GF-D8 (cell line): ENCODE measurements at places on chromosomes 5 and 9.
A peak's percentile ranks its signal among the peaks of the same experiment; 100 is the strongest.

DNA sequence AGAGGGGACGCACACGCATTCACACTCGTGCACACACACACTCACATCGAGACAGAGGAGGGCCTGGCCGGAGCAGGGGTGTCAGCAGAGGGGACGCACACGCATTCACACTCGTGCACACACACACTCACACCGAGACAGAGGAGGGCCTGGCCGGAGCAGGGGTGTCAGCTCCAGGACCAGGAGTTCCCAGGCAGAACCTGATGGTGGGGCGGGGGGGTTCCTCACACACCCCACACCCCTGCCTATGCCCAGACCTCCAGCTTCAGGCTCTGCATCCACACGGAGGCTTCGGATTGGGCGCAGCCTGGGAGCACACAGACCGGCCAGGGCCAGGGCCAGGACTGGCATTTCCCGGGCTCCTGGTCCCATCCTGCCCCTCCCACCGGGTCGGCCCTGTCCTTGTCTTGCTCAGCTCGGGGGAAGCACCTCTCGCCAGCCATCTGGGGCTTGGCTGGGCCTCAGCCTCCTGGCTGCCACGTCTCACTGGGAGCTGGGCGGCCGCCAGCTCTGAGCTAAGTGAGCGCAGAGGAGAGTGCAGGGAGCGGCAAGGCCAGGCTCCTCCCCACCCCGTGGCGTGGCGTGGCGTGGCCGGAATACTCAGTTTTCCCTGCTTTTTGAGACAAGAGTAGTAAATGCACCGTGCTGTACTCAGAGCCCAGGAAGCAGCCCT, 31.3 kb downstream of the ADAMTS2 start:
- DNase-seq, result no peak

DNA sequence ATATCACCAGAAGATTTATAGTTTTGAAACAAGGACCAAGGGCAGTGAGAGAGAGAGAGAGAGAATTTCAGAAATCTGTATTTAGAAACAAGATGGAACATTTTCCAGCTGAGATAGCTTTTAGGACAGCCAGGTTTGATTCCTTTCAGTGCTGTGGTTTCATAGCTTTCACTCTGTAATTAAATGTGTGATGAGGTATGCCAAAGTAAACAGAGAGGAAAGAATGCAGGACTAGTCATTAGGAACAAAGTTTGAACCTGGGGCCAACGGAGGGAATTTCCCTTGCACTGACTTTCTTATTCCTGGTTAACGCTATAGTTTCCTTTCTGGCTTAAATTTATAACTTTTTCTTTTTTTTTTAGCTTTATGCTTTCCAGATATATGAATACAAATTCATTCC, 10.0 kb upstream of the CCL28 start:
- DNase-seq, result no peak

DNA sequence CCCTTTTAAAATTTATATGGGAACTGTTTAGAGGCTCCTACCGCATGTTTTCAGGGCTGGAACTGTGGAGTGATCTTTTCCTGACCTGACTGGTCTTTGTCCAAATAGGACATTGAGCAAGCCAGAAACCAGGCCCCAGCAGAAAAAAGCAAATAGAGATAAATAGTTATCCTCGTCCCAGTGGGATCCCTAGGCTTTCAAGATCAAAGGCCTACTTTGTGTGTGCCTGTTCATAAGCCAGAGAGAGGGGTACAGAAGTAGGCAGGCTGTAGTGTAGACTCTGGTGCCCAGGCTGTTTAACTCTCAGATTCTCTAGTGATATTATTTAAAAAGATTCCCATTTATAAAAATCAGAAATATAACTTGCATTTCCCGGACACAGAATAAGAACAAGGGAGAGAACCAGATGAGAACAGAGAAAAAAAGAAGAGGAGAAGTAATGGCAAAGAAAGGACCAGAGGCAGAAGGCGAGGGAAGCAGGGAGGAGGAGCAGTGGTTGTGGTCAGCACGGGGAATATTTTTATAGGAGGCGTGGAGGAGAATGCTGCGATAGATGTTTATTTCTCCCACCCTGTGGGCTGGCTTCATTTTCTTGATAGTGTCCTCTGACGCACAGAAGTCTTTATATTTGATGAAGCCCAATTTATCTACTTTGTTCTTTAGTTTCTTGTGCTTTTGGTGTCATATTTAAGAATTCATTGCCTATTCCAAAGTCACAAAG, 101.2 kb downstream of the AOPEP start:
- DNase-seq, result no peak

DNA sequence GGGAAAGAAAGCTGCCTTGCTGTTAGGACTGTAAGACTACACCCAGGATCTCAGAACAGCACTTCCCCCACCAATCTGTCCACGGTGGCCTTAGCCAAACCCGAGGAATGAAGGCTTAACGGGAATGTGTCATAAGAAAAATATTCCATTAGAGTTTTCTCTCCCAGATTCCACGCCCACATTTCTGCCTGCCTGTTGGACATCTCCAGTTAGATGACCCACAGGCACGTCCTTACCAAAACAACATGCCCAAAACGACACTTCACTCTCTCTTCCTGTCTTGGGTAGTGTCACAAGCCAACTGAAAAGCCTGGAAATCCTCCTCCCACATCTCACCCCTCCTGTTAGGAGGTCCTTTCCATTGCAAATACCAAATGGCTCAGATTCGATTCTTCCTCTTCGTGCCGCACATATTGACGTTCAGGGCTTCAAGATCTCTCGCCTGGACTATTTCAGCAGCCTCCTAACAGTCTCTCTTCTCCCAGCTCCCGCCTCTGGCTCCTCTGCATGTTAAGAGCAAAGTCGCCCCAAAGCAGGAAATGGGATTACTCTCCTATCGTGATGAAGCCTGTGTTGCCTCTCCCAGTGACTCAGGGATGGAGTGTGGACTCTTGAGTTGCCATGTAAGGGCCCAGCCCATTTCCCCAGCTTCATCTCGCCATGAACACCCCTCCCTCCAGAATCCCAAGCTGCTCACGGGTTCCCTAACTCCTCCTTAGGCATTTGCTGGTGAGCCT, 159.3 kb downstream of the NR3C1 start:
- DNase-seq, result no peak

- DNase-seq, result peak; percentile 68
Measured at GRCh38 chr9:121399883-121400607, 30.0 kb upstream of the STOM start.

- DNase-seq, result no peak
Measured at GRCh38 chr5:143229896-143230675, 173.4 kb downstream of the NR3C1 start.

DNA sequence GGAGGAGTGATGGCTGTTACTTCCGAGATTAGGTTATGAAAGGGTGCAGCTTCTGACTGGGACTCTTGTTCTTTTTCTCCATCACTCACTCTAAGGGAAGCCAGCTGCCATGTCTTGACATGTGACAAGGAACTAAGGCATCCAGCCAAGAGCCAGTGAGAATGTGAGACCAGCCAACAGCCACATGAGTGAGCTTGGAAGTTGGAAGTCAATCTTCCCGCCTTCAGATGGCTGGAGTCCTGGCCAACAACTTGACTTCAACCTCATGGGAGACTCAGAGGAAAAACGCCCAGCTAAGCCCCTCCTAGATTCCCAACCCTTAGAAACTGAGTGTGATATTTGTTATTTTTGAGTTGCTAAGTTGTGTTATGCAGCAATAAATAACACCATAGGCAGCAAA, 201.1 kb downstream of the SNX18 start:
- DNase-seq, result no peak

DNA sequence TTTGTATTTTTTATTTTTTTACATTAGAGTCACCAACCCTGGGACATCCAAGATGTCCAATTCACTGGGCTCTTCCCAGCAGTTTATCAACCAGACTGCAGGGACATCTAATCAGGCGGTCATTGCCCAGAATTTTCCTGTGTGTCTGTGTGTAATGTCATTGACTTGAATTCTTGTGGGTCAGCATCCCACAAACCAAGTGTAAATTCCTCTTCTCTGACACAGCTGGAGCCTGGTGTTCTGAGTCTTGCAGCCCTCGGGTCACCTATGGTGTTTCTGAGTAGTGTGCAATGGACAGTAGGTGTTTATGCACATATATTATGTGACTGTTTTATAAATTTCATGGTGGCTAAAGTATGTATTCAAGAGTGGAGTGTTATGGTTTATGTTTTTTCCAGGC, 815.7 kb downstream of the SEMA5A start:
- no peak for DNase-seq

DNA sequence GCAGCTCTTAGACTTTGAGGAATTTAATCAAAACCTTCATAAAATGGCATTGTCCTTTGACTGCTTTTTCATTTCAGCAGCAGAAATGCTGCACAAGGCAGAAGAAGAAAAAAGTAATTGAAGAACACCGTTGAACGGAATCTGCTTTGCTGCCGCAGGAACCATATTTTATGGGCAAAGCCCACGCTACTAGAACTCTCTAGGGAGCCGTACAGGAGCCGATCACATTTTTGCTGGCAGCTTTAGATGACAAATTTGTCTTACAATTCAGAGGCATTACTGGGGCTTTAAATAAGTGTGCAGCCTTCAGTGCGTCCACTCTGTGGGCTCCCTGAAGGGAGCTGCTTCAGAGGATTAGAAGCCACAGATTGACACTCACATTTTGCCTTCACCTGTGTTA, 5.4 kb downstream of the CFAP90 start:
- DNase-seq, result no peak

- no peak for DNase-seq
Measured at GRCh38 chr9:108257382-108257781, 598.4 kb downstream of the ACTL7B start.

DNA sequence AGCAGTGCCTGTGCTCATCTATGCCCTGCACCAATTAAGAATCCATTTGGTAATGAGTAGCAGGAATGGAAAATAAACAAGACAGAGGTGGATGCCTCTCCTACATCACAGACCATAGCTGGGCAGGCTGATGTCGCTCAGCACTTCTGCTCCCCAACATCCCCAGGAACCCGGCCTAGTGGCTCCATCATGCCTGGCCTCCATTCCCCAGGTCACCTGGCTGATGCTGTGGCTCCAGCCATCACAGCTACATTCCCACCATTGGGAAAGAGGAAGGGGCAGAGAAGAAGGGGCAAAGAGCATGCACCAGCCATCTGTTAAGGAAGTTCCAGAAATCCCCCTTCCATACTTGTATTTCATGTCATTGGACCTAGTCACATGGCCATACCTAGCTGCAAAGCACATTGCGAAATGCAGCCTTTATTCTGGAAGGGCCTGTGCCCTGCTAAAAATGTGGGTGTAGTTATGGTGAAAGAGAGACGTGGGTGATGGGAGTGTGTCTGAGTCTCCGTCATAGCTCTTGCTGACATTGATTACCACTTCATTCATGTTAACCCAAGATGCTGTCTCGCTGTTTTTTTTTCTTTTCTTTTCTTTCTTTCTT, 86.1 kb upstream of the ADAMTS2 start:
- DNase-seq, result no peak

DNA sequence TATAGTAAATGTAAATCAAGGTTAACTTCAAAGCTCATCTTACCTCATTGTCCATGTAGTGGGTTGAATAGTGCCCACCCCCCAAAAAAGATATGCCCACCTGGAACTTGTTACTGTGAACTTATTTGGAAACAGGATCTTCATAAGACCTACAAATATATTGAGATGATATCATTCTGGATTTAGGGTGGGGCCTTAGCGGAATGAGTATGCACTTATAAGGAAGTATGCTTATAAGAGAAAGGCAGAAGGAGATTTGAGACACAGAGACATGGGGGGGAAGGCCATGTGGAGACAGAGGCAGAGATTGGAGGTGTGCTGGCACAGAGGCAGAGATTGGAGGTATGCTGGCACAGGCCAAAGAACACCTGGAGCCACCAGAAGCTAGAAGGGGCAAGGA, 2.6 kb upstream of the PRRC1 start:
- DNase-seq, result no peak

DNA sequence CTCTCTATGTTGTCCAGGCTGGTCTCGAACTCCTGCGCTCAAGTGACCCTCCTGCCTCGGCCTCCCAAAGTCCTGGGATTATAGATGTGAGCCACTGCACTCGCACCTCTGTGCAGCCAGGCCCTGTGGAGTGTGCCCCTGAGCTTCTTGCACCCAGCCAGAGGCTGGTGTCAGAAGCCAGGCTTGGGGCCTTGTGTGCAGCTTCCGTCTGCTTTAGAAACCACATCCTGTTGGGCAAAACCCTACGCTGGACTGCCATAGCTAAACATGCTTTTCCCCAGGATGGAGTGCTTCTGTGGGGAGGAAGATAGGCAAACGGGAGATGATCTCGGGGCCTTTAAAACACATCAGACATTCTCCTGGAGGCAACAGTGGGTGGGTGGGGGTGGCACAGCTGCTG, 40.1 kb downstream of the PRRT1B start:
- peak; percentile 90 for DNase-seq

DNA sequence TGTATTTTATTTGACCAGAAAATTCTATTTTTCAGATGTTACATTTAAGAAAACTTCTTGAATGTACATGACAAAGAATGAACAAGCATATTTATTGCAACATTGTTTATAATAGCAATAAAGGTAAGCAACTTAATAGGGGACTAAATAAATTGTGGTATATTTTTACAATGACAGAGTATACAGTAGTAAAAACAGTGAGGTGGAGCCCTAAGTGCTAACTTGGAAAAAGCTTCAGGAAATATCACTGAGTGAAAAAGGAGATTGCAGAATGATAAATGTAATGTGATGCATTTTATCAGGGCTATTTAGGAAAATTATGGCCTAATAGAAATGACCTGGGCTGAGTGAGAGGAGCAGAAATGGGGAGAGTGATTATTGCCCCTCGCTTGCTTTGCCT, 56.5 kb upstream of the SEMA6A start:
- DNase-seq, result no peak

- no peak for DNase-seq
Measured at GRCh38 chr5:68548959-68549676, 333.6 kb downstream of the PIK3R1 start.

DNA sequence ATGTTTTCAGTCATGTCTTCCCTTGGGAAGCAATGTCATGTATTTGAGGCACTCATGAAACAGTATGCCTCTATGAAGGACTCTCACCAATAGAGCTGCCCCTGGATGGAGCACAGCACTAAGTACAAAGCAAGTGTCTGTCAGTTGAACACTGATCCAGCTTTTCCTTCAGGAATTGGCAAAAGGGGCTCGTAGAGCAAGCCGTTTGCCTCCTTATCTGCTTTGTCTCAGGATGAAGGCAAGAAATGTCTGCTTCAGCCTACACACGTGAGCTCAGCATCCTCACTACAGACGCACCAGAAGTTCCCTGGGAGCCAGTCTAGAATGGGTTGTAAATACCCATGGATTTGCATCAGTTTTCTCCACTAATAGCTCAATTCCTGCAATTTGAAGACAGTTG, 743.0 kb upstream of the DMAC1 start:
- no peak for DNase-seq

DNA sequence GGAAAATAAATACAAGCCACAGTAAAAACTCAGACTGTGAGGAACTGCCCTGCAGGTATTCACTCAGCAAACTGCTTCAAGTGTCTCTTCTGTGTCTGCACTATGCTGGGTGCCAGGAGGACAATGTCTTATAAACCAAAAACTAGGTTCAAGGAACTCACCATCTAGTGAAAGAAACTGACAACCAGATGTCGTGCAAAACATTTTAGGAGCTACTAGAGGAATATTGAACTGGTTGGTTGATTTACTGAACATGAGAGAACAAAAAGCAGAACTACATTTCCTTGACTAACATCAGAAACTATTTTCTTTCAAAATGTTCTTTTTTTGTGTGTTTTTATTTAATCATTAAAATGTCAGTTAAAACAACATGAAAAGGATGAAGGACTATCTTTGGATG, 35.2 kb downstream of the ZNF366 start:
- no peak for DNase-seq
